ENCODE measurements at places on chromosomes 2 and 18.

DNA sequence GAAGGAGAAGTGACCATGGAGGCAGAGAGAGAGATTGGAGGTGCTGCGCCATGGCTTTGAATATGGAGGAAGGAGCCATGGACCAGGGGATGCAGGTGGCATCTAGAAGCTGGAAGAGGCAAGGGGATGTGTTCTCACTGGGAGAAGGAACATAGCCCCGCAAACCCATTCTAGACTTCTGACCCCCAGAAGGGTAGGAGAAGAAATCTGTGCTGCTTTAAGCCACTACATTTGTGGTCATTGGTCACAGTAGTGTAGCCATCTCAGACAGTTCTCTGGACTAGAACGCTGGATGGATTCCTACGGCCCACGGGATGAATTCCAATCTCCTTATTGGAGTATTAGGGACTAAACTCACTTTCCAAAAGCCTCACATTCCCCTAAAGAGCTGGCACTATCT, 67.8 kb downstream of the PTGR3 start:
- H3K4me1 ChIP-seq: no peaks in the 10 kb centered on the region
- peaks cover 43% of the 10 kb centered on the region for H3K27me3 ChIP-seq
- no peak overlapping the region for H3K27ac ChIP-seq
- H3K36me3 ChIP-seq: no peaks in the 10 kb centered on the region
- DNase-seq: no peak

GRCh38 chr2:167424803-167425755, 536.8 kb downstream of the XIRP2 start:
- no peaks in the 10 kb centered on the region for H3K4me1 ChIP-seq
- H3K27me3 ChIP-seq: no peaks in the 10 kb centered on the region
- no peaks in the 10 kb centered on the region for H3K36me3 ChIP-seq
- H3K27ac ChIP-seq: no peak overlapping the region

GRCh38 chr18:42100911-42101310, 145.9 kb downstream of the PIK3C3 start:
- H3K36me3 ChIP-seq: no peaks in the 10 kb centered on the region
- H3K4me1 ChIP-seq: no peaks in the 10 kb centered on the region
- H3K27me3 ChIP-seq: no peaks in the 10 kb centered on the region
- H3K27ac ChIP-seq: no peak overlapping the region

DNA sequence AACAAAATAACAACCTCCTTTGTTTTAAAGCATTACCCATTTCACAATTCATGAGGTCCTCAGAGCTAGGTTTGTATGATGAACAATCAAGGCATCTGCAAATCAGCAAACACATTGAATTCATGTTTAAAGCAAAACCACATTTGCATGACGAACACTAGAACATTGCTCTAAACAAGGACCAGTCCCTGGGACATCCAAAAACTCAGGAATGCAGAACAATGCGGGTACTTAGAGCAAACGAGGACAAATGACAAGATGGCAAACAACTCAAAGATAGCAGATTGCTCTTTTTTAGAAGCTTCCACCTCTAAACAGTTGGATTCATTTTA, 45.7 kb upstream of the RALBP1 start:
- no peak overlapping the region for H3K4me3 ChIP-seq
- H3K27ac ChIP-seq: no peak overlapping the region
- peaks cover 6% of the 10 kb centered on the region for H3K4me1 ChIP-seq
- DNase-seq: no peak
- no peaks in the 10 kb centered on the region for H3K27me3 ChIP-seq
- H3K36me3 ChIP-seq: no peaks in the 10 kb centered on the region

DNA sequence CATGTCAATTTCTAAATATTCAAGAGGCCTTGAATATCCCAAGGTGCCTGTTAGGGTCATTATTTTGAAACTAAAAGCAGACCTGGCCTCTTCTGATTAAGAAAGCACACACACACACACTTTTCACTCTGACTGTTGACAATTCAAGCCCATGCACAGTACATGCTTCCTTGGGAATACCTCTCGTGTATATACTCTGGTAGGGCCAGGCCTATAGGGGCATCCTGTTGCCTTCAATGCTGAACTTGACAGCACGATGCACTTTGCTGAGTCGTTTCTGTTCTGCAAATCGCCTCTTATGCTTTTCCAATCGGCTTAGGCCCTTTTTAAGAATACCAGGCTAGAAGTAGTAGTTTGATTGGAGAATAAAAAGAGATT, 40.6 kb downstream of the IWS1 start:
- H3K4me1 ChIP-seq: no peaks in the 10 kb centered on the region
- no peak overlapping the region for H3K27ac ChIP-seq
- no peak overlapping the region for H3K4me3 ChIP-seq
- H3K27me3 ChIP-seq: no peaks in the 10 kb centered on the region
- H3K36me3 ChIP-seq: peaks cover 92% of the 10 kb centered on the region

All from HepG2 (cell line).